Stimulated activated CD4-positive, alpha-beta T cell treated with anti-CD3 and anti-CD28 coated beads, Interleukin-15, amount 100 ng/mL, for 48 hours (primary cell): ENCODE measurements at places on chromosomes 3 and 15.
A peak's percentile ranks its signal among the peaks of the same experiment; 100 is the strongest.

DNA sequence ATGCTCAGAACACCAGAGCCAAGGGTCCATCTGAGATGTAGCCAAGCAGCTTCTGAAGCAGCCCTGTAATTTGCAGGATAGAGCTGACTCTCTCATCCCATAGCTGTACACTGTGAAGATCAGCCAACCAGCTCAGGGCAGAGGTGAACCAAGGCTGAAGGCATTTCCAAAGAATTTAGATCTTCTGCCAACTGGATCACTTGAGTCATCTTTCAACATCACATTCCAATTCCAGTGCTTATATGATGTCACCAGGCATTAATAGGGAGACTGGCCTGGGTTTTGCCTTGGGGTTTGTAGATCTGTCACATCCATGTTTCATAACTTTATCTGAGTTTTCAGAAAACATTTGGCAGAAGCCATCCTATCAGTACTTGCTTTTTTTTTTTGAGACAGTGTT is 98.2 kb downstream of the NR2F2 start:
- DNase-seq: no peak

GRCh38 chr3:110180733-110181132 is 843.4 kb upstream of the DPPA4 start:
- no peak for DNase-seq

- no peak for DNase-seq
These were observed 27.1 kb upstream of the RORA start for GRCh38 chr15:61256231-61256630.

DNA sequence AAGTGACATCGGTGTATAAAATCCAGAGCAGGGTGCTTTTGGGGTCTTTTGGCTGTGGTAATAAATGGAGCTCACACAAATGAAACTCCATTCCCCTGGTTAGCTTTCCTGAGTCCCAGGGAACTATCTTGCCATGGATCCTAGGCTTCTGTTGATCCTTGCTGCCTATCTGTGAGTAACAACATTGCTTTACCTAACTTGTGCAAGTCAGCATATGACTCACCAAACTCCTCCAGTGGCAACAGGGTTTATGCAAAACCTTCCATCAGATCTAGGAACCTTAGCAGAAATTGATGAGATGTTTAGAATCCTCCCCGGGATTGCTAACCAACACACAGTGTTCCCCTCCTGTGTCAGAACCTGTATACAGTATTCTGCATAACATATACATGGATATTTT is 105.4 kb downstream of the SCAPER start:
- no peak for DNase-seq

DNA sequence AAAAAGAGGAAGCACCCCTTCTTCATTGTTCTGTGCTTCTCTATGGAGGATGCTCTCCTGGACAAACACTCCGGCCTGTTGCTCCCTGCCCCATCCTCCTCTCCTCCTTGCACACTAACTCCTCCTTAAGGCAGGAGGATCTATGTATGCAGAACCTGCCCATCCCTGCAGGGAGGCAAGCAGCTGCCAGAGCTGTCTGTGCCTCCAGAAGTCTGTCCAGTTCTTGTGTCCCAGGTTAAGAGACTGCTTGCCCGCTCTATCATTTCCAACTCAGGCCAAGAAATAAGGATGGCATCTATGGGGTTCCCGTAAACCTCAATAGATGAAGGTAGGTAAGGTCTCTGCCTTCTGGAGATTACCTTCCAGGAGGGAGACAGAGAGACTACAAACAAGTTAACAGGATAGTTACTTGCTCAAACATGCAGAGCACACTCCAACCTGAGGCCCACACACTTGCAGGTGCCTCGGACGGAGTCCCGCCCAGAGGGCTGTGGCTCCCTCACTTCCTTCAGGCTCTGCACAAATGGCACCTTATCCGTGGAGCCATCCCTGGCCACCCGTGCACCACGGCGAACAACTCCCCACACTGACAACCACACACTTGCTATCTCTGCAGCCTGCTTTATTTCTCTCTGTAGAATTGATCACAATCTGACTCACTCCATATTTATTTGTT is 6.9 kb downstream of the XXYLT1 start:
- no peak for DNase-seq

GRCh38 chr15:99556011-99556410 is 9.8 kb upstream of the MEF2A start:
- no peak for DNase-seq

DNA sequence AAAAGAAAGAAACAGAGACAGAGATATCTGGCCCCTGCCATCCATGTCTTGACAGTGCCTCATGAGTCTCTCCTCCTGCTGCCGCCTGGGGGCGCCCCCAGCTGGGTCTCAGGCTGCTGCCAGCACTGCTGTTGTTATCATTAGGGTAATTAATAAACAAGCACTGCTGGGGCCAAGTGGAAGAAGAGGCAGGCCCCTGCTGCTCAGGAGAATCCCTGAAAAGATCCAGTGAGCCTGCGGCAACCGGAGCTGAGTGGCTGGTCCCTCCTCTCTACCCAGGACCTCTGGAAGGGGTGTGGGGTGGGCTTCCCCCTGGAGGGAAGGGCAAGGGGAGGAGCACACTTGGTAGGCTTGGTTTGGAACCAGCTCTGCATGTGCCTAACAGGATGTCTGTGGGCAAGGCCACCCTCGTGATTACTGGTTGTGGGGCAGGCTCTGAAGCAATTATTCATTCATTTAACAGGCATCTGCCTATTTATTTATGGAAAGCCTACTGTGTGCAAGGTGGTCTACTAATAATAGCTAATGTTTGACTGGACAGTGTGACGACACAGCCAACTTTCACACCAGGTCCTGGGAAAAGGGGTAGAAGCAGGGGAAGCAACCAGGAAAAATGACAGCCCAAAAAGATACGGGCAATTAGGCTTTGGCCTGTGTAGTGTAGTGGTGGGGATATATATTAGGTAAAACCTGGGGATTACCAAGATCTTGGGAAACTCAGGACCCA is 1.2 kb upstream of the TYRO3 start:
- DNase-seq: peak; percentile 61

- DNase-seq: no peak
These were observed 808.0 kb upstream of the NR2F2 start for GRCh38 chr15:95522533-95522932.
